ENCODE measurements at places on chromosomes 4 and X.

- DNase-seq: no peak
These were observed 71.8 kb downstream of the SUPT20HL2 start for GRCh38 chrX:24241822-24242648.

DNA sequence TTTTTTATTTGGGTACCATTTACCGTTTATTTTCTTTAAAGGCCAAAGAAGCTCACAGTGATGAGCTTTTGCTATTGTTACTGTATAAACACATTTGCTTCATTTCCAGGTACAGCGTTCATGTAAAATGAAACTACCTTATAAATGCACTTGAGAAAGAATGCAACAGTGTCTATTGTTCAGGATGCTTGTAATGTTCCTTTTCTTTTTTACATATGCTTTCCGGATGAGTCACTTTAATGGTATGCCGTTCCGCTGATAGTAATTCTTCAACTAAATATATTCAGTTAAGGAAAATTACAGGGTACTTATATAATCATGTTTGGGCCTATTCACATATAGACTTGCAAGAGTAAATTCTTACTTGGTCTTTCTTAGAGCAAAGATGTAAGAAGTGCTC is 354.9 kb downstream of the RPA4 start:
- no peak for DNase-seq

- no peak for DNase-seq
These were observed 42.7 kb upstream of the RASSF6 start for GRCh38 chr4:73662709-73663546.

DNA sequence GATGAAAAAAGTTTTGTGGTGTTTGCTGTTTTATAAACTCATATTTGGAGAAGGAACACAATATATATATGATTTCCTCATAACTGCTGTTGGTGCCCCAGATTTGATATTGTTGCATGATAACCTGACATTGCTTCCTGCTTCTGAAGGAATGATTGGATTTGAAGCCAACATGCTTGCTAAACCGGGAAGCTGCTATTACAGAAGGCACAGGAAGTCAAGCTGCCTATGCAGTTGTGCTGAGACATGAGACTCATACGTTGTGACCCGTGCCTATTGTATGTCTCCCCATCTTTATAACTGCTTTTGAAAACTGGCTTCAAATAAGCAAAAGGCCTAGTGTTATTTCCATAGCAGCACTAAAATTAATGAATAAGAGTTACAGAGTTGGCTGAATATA is 32.9 kb downstream of the GAB1 start:
- DNase-seq: no peak

DNA sequence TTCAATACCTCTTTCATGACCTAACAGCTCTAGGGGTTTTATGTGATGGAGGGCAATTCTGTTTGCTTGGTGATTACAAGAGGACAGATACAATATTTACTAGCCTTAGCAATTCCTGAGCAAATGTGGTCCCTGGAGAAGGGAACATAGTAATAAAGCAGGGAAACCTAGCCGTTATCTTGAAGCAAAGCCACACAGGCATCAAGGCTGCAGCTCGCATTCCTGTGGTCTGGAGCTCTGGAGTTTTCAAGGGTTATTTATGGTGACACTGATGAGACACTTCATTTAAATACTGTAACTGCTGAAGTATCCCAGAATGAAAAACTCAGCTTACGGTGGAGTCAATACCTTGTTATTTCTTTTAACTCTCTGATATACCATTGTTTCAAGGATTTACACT is 66.8 kb downstream of the AFF2 start:
- DNase-seq: no peak

- no peak for DNase-seq
These were observed 393.5 kb downstream of the KCNIP4 start for GRCh38 chr4:21555083-21555482.

GRCh38 chr4:173697840-173698239 is 167.8 kb upstream of the HAND2 start:
- no peak for DNase-seq

Data from activated CD8-positive, alpha-beta memory T cell treated with anti-CD3 and anti-CD28 coated beads for 24 hours (primary cell).